Activated CD4-positive, alpha-beta T cell treated with anti-CD3 and anti-CD28 coated beads for 1 hour (primary cell): ENCODE measurements at places on chromosomes 6 and 20.

DNA sequence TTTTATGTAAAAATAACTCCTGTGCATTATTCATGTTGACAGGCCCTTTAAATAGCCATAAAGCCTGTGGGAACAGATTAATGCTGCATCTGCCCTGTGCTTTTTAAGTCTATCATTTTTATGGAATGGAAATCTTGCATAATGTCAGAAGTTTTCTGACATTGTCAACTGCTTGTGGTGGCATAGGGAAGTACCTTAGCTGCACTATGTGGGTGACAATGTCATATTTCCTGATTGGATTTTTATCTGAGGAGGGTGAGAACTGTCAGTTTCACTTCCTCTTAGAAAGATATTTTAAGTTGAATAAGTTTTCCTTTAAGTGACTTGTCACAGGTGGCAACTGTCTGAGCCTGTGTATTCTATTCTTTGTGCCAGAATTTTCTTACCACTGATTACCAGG, 267.9 kb downstream of the PLCB1 start:
- DNase-seq: no peak

GRCh38 chr6:126546541-126547120, 206.7 kb downstream of the CENPW start:
- no peak for DNase-seq

GRCh38 chr6:107819964-107820337, 4.2 kb downstream of the SCML4 start:
- DNase-seq: peak; percentile 22

DNA sequence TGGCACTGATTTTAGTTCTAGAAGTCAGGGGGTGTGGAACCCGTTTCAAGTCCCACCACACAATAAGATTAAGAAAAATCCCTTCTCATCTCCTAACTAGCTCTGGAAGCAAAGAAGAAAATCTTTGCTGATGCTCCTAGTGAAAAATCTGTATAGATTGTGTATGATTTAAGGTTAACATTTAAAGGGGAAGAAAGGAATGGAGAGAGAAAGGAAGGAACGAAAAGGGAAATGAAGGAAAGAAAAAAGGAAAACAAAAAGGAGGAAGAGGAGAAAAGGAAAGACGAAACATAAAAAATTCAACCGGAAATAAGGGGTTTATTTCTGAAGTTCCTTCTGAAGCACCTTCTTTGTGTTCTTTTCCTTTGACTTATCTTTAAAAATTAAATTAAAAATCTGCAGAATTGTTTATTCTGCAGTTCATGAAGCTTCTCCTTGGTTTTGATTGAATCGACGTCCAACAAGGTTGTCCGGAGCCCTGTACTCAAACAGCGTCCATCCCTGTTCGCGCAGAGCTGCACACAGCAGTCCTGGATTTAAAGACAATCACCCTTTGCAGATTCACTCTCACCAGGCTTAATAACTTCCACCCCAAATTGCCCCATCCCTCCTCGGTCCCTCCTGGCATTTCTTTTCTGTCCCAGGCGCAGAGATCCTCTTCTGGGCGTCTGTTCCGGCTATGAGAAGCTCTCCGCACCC, 1.6 kb upstream of the TFAP2B start:
- no peak for DNase-seq

DNA sequence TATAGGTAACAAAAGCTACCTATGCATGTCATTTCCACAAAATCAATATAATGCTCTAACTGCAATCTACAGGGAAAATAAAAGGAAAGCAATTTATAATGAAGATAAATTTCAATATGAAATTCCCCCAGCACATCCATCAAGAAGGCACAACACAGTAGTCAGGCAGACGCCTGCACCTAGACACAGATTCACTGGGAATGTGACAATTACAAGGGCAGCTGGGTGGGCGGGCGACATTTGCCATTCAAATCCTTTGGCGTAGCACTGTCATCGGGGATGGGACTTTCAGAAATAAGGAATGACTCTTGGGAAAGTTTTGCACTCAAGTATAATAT, 60.4 kb downstream of the SULF2 start:
- DNase-seq: no peak
